ENCODE measurements at places on chromosomes 3 and 15.
A peak's percentile ranks its signal among the peaks of the same experiment; 100 is the strongest.

- DNase-seq = no peak
Measured at GRCh38 chr3:47421741-47422649, 41.2 kb downstream of the PTPN23 start.

DNA sequence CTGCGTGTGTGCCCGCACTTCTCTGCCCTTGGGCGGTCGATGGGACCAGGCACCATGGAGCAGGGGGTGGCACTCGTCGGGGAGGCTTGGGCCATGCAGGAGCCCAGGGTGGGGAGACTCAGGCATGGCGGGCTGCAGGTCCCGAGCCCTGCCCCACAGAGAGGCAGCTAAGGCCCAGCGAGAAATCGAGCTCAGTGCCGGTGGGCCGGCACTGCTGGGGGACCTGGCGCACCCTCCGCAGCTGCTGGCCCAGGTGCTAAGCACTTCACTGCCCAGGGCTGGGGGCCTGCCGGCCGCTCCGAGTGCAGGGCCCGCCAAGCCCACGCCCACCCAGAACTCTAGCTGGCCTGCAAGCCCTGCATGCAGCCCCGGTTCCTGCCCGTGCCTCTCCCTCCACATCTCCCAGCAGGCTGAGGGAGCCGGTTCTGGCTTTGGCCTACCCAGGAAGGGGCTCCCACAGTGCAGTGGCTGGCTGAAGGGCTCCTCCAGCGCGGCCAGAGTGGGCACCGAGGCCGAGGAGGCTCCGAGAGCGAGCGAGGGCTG, 553 bp upstream of the RTP4 start:
- no peak for DNase-seq

- no peak for DNase-seq
Measured at GRCh38 chr3:140929446-140929845, 12.2 kb upstream of the SLC25A36 start.

GRCh38 chr3:178297740-178298139, 238.5 kb upstream of the KCNMB2 start:
- no peak for DNase-seq

DNA sequence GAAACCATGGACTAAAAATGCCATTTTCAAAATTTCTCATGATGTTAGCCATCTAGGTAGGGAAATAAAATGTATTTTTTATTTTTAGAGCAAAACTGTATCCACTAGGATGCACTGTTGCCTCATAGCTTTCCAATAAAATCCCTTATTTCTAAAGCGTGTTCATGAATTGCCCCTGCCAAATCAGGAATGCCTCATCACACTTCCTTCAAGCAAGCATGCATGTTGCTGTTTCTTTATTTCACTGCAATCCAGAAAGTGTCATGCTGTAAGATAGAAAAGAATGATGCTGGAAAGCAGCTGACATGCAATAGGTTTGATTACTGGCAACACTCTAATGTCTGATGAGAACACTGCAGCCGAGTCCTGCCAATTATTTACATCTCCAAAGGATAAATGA, 239.5 kb downstream of the CHL1 start:
- no peak for DNase-seq

GRCh38 chr3:188309437-188310269, 155.7 kb downstream of the LPP start:
- peak; percentile 73 for DNase-seq

GRCh38 chr15:41417418-41418195, 712 bp downstream of the RTF1 start:
- peak; percentile 61 for DNase-seq

DNA sequence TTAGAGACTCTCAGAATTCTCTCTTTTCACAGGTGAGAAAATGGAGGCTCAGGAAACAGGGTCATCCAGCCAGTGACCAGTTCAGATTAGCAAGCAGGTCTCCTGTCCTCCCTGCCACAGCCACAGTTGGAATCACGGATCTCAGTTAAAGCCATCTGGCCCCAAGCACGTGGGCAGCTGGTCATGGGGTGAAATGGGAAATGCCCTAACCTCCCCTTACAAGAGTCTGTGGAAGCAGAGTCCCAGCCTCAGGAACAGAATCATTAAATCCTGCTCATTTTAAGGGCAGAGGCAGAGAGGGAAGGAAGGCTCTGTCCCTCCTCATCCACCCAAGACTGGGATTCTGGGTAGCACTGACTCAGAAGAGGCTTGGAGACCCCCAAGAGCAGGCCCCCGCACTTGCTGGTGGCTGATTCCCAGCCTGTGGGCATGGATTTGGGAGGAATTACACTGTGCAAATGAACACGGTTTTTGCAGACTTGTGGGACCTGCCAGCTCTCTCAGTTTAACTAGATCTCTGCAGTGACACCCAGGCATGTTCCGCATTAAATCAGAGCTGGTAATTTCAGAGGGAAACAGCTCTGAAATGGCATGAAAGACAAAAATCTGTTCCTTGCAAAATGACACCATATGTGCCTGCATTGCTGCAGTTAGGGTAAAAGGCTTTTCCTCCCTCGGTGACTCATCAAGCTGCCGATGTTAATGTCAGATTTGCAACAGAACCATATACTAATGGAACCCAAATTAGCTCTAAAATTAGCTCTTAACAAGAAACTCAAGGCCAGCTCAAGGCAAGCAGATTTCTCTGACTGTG, 89.0 kb downstream of the BDH1 start:
- no peak for DNase-seq

GRCh38 chr3:141486496-141486745, 406 bp upstream of the RASA2 start:
- DNase-seq = no peak

GRCh38 chr3:145678401-145678800, 482.6 kb downstream of the PLOD2 start:
- no peak for DNase-seq

DNA sequence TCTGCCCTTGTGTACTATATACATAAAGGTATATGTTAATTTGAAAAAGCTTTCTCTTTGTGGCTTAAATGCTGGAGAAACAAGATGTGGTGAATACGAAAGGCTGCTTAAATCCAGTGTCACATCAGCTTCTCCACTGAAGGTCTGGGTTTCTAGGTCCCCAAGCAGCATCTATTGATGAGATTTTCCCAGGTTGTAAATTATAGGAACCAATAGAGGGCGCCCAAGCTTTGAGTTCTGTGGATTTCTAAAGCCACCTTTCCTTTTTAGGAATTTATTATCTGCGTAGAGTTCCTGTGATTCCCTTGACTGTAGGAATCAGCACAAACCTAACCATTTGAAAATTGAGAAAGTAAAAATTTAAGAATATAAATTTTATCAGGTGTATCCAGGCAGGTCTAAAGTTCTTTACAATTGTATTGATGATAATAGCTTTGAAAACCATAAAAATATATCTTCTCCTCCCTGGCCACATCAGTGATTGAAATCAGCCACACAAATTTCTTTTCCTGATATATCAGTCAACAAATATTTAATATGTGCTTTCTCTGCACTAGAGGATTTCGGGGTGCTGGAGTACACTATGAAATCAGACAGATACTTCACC, 88.3 kb upstream of the ADAMTSL3 start:
- DNase-seq = no peak

DNA sequence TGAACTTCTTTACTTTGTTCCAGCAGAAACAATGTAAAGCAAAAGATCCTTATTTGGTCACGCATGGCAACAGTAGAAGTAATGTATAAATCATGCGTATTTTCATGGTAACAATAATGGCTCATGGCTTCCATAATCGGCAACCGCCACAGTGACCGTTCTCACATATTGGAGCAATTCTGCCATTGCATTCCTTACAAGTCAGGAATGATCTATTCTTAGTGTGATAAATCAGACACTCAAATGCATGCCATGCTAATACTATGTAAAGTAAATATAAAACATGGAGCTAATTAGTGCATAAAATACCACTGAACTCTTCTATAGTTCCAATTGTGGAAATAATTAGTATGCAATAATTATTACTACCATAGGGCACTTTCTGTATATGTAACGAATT, 13.5 kb upstream of the CERS3 start:
- no peak for DNase-seq

DNA sequence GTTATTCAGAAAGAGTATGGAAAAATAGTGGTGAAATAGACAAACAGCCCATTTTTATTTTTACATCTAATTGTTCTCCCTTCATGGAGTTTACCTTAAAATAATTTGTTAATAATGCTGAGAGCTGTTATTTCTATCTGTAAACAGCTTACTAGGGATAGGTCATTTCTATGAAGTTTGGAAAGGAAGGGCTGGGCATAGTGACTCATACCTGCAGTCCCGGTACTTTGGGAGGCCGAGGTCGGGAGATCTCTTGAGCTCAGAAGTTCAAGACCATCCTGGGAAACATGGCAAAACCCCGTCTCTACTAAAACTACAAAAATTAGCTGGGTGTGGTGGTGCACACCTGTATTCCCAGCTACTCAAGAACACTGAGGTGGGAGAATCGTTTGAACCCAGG, 624.3 kb upstream of the LMCD1 start:
- DNase-seq = no peak

- DNase-seq = no peak
Measured at GRCh38 chr3:191721990-191722389, 261.0 kb downstream of the PYDC2 start.

DNA sequence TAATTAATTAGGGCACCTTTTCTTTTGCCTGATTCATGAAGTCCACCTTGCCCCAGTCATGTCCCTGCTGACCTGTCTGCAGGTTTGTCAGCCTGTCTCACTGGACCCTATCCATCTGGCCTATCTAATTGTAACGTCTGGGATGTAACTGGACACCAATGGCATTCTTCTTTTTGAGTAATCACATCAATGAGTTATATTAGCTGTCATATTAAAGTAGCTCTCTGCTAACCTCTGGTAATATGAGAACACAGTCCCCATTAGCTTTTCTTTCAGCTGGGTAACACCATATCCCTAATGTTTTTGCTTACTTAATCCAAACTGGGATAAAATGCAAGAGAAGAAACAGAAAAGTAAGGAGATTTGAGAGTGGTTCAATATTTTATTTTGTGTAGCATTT, 166.2 kb upstream of the VEPH1 start:
- no peak for DNase-seq

DNA sequence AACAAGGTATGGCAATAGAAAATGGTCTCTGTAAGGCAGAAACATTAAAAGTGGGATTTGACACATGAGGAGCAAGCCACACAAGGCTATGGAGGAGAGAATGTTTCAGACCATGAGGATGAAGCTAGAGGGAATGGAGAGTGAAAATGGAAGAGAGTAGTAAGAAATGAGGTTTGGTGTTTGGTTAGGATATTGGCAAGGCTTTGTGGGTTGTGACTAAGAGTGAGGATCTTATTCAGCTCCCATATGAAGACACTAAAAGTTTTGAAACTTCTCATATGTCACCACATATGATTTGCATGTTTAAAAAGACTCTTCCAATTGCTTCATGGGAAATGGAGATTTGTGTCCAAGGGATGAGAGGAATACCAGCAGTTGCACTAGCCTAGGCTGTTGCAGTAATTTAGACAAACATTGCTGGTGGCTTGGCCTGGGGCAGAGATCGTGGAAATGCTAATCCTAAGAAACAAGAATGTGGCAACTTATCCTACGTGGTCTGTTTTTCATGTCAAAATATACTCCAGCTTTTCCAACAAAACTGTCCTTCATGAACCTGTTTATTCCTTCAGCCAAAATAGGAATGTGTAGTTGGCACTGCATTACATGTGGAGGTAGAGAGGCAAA, 749.0 kb downstream of the PDCD6IP start:
- DNase-seq = no peak

- DNase-seq = no peak
Measured at GRCh38 chr15:71182522-71182921, 67.3 kb downstream of the THSD4 start.
